ENCODE measurements at places on chromosomes 5 and 9. TPM values are rescaled to one million over a fixed set of nuclear protein-coding genes. Genes with fewer than 3 reads are reported as not detected.

GRCh38 chr9:12695474-12695873 lies 2.3 kb downstream of the TYRP1 start:
- no peak for DNase-seq

DNA sequence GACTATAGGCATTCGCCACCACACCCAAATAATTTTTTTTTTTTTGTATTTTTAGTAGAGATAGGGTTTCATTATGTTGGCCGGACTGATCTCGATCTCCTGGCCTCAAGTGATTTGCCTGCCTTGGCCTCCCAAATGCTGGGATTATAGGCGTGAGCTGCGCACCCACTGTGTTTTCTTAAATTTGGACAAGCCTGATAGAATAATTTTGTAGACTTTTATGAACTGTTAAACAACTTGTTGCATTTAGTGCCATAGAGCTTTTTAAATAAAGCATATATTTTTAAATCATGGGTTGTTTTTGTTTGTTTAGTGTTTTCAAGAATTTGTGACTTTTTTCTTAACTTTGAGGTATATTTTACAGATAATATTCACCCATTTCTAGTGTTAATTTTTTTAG lies 4.8 kb downstream of the PHAX start:
- no peak for DNase-seq

The STKLD1 gene
- total RNA-seq = 0.36 TPM

DNA sequence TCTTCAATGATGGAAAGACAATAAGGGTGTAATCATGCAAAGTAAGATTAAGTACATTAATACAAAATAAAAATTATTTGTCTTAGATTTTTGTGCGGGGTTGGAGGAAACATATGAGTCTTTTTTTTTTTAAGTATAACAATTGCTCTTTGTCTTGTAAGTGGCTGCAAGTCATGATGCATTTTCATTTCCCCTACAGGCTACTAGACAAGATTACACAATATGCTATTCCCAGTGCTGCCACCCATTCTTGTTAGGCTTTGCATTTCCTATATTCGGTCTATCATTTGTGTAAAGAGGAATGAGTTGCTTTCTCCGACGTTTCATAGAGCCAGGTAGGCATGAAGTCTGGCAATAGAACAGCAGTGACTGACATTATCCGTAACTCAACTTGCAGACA lies 294.2 kb upstream of the CYLC2 start:
- no peak for DNase-seq

DNA sequence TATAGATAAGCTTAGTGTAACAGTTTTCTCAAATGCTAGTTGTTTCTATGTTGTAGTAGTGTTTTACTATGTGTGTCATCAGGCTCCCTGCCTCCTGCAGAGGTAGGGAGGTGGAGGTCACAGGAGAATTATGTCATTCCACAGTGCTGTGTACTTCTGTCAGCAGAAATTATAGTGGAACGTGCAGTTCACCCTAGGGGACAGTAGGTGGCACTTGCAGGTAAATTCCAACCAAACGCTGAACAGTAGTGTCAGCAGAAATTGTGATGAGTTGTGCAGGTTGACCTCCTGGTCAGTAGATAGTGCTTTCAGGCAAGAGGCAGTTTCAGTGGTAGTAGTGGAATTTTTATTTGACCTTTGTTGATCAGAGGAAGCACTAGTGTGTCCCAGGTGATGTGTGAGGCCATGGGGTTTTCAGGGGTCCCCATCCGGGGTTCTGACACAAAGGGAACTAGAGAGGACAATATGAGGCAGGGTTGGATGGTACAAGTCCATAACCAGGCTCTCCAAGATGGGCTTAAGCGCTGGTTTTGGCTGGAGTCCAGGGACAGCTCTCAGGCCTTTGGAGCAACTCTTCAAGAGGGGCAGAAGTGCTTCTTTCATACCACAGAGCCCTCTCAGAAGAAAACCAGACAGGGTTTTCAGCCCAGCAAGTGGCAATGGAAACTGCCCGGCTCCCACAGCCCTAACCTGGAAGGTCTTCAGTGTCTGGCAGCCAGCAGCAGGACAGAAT lies 402.9 kb downstream of the CYLC2 start:
- no peak for DNase-seq

DNA sequence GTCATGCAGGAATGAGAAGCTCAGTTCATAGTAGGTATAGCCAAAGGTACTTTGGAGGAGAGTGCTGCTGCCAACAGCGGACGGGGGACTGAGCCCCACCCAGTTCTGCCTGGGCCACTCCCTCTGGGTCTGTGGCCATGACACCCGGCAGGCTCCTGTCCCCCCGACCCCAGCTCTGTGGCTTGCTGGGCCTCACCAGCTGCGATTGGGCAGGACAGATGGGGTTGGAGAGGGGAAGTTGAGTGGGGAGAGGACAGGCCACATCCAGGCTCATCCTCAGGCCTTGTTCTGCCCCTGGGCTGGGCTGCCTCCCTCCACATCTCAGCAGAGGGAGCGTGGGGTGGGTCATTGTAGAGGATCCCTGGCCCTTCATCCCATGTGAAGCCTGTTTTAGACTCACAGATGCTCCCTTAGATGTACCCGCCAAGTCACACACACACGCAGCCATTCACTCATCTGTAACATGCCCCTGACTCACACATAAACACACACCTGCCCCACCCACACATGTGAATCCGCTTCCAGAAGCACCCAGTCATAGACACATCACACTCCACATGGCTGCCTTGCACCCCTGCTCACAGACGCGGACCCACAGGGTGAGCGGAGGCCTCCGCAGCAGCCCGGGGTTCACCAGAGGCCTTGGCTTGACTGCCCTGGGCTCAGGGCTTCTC lies 48.8 kb downstream of the NTNG2 start:
- no peak for DNase-seq

- no peak for DNase-seq
These were observed 937 bp upstream of the SLC26A2 start for GRCh38 chr5:149959406-149960236.

- DNase-seq = no peak
These were observed 109.8 kb upstream of the ZNF462 start for GRCh38 chr9:106753155-106753671.

The ZBTB34 gene
- total RNA-seq = 9.4 TPM

DNA sequence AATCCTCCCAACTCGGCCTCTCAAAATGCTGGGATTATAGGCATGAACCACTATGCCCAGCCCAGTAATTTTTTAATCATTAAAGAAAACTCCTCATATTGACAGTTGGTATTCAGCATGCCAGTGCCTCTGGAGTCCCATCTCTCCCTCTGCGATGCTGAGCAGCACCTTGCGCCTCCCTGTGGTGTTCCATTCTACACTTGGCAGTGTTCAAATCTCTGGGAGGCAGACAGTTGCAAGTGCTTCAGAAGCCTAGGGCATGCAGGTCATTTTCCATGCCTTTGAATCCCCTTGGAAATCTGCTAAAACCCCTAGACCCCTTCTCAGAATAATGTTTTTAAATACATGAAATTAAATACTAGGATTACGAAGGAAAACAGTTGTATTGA lies 41.3 kb downstream of the GARNL3 start:
- no peak for DNase-seq

The CD74 gene
- 132 TPM for total RNA-seq

The IGIP gene
- 9.3 TPM for total RNA-seq

DNA sequence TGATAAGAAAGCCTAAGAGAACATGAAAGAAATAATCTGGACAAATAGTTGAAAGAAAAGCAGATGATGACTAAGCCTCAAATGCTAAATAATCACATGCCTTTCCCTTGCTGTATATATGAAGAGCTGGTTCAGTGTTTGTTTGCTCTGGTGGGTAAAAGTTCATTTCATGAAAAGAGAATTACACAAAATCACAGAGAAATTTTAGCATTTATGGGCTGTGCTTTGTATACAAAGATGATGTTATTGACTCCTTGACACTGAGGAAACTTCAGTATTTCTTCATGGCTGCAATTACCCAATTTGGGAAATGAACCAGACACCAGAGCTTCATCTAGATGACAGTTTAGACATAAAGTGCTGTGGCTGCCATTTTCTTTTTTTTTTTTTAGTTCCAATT lies 527.2 kb downstream of the NR2F1-AS1 start:
- DNase-seq = no peak

DNA sequence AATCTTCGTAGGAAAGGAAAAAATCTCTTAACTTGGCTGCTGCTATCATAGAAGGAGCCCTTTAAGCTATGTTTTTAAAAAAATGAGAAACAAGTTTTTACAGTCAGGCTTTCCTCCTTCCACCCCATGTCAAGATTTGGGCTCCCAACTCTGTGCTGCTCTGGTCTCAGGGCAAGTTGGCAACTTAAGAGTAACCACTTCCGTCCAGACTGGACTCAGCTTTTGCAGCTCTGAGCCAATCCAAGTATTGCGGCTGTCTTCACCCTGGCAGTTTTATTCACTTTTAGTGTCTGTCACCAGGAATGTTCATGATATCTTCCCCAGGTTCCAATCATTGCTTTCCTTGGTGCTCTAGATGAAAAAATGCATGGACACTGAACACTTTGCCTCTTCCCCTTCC lies 115.9 kb upstream of the GAS1 start:
- DNase-seq = no peak

The MAMDC4 gene
- 19.1 TPM for total RNA-seq

DNA sequence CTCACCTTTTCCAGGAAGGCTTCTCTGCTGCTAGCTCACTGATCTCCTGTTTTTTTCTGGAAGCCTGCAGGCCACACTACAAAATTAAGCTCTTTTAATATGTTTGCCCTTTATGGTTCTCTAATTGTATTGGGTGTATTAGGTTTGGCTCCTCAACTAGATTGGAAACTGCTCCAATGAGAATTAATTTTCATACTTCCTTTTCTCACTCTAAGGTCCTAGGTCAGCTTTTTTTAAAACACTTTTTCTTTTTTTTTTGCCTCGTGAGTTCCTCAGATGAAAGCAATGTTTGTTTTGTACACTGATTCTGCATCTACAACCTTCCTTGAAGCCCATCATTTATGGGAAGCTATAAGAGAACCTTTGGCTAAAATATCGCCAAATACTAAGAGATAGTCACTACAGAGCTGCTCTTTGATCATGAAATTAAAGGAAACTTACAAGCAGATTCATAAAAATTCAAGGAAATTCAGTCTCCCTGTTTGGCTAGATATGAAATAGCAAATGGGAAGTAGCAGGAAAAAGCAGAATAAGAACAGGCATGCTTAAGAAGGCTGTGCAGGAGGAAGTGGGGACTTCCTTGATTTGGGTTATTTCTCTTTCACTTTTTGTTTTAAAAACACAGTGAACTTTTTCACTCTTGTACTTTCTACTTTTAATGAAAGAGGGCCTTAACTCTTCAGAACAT lies 55.2 kb upstream of the FYB1 start:
- no peak for DNase-seq

DNA sequence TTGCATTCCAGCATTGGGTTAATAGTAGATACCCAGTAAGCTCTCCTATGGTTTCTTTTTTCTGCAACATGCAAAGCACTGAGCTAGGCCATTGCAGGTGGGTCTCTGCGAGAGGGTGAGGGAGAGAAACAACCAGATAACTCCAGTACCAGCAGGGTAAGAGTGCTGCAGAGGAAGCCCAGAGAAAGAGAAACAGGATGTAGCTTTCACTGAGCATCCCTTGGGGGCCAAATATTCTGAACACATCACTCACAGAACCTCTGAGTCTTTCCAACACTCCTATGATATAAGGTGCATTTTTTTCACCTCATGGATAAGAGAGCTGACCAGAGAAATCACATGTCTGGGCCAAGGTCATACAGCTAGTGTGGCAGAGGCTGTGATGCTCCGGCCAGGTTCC lies 76.7 kb downstream of the TRIM32 start:
- no peak for DNase-seq

The GADD45G gene
- total RNA-seq = 13.9 TPM

The KCNV2 gene
- not detected for total RNA-seq

DNA sequence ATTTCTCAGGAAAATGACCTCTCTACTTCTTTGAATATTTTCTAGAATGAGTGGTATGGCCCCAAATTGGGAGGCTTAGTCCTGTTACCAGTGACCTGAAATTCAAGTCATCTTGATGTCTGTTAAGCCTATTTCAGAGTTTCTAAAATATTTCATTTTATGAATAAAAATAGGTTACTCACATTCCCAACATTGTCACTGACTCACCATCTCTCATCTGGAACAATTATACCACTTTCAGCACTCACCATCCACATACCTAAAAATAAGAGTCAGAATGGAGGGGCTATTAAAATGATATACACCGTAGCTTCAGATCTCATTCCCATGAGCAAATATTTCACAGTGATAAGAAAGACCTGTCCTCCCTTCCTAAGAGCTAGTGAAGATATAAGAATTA lies 71.8 kb downstream of the KIAA1958 start:
- no peak for DNase-seq

DNA sequence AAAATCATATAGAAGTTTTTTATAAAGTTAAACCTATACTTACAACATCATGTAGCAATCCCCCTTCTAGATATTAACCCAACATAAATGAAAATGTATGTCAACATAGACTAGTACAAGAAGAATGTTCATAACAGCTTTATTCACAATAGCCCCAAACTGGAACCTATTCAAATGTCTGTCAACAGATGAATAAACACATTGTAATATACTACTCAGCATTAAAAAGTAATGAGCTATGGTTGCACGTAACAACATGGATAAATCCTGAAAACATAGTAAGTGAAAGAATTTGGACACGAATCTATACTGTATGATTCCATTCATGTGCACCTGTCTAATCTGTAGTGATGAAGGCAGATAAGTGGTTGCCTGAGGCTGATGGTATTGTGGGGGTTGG lies 73.9 kb downstream of the CSNK1G3 start:
- no peak for DNase-seq

DNA sequence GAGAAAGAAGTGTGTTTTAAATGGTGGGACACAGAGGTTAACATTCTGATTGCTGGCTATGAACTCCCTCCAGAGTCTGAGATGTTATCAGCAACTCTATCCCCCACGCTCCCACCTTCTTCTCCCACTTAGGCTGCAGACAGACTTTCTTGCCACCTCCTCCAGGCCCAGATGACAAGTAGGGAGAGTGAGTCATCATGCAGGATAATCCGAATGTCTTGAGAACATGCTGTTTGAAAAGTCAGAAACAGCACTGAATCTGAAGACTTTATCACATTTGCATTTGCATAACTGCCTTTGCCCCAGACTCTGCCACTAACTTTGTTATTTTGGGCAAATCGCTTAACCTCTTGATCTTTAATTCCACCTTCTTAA lies 139.8 kb downstream of the ESM1 start:
- no peak for DNase-seq

The F2RL1 gene
- total RNA-seq = 174 TPM

The ANKRD18A gene
- total RNA-seq = 12.2 TPM

DNA sequence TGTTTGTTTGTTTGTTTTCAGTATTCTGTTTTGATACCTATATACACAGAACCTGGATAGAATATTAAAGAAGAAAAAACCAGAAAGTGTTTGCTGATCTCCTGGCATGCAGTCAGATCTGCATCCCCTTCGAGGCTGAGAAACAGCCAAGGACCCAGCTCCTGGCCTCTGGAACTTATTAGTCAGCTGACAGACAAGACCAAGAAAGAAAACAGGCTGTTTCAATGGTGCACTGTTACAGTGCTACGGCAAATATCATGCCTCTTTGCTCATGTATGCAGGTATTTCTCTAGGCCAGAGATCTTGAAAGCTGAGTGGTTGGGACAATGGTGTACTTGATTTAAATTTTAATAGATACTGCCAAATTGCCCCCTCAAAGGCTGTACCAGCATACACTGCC lies 95.0 kb downstream of the C5orf15 start:
- no peak for DNase-seq
